ENCODE measurements at places on chromosomes 7 and 10. TPM values are rescaled to one million over a fixed set of nuclear protein-coding genes. Genes with fewer than 3 reads are reported as not detected.

Gene TMEM184A
- total RNA-seq = not detected

Gene DDC
- not detected for total RNA-seq

Gene UBE2D4
- 11.6 TPM for total RNA-seq

Gene AQP1
- 0.34 TPM for total RNA-seq

All from T-helper 1 cell treated with Interleukin-12 subunit alpha and Interleukin-12 subunit beta and Interleukin-4 antibody, amounts not matched to agents 30 ng/mL and 1 ng/mL, for 36 hours (primary cell).